ENCODE measurements at places on chromosomes 2 and 18. TPM values are rescaled to one million over a fixed set of nuclear protein-coding genes. Genes with fewer than 3 reads are reported as not detected.

CNGA3 gene
- not detected for total RNA-seq

SERPINB3 gene
- not detected for total RNA-seq

SP5 gene
- 8.5 TPM for total RNA-seq

ZBTB7C gene
- total RNA-seq: 0.15 TPM

POTEC gene
- 0.06 TPM for total RNA-seq

FAM161A gene
- total RNA-seq: 19.6 TPM

NAPG gene
- total RNA-seq: 56.6 TPM

ARHGEF33 gene
- total RNA-seq: 0.19 TPM

KCNJ3 gene
- total RNA-seq: 0.77 TPM

SIX3 gene
- total RNA-seq: 28.8 TPM

OR6B2 gene
- total RNA-seq: not detected

STON1 gene
- 36.7 TPM for total RNA-seq

DNA sequence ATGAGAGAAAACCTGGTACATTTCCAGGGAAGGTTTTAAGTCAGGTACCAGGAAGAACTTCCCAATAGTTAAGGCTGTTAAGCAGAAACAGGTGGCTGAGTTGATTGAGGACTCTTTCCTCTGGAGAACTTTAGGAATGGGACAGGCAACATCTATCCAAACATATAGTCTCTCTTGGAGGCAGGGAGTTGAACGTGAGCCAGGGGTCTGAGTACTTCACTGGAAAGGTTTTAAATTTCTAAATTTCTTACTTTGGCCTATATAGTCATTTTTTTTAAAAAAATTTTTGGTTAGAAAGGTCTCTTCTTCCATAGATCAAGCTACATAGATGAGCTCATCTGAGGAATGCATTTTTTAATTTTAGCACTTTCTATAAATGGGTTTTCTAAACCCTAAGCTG lies 261.4 kb upstream of the TCF4 start:
- no peak for DNase-seq

DNA sequence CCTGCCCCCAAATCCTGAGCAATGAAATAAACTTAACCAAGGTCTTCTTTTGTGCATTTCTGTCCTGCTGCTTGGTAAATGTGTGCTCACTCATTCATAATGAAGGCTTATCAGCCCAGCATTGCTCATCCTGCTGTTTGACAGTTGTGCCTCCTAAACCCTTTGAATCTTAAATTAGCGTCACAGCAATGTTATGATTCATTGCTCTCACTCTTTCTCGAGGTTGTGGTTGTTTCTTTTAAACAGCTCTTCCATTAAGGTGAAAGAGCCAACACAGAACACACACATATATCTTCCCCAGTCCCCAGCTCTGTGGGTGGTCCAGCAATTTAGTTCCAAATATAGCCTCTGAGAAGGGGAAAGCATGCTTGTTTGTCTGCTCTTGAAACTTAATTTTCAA lies 84.0 kb downstream of the EVA1A start:
- peak; percentile 31 for DNase-seq

DNA sequence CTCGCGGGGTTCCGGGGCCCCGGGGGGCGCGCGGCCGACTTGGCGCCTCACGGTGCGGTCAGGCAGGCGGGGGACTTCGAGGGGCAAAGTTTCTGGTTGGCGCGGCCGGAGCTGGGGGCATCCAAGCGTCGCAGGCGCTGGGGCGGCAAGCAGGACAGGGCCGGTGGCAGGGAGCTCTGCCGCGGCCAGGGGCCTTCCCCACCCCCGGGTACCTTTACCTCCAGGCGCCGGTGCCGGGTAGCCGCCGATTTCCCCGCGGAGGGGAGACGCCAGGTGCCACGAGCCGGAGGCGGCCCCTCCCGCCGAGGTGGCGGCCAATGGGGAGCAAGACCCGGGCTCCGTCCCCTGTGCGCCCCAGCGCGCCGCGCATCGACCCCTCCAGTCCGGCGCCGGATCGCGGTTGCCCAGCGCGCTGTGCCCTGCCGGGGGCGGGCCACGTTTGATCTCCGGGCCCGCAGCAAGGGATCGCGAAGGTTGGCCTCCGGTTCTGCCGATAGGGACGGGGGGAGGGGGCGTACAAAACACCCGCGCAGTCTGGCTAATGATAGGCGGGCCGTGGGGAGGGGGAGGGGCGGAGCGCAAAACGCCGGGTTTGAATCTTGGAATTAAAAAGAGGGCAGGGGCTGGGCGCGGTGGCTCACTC lies at the start of gene ST8SIA5:
TSS of gene ST8SIA5 (minus strand) at position 495 of the 643 bp plus-strand sequence. CDS start 545 bp downstream, outside the sequence.
- peak; percentile 80 for DNase-seq

DNA sequence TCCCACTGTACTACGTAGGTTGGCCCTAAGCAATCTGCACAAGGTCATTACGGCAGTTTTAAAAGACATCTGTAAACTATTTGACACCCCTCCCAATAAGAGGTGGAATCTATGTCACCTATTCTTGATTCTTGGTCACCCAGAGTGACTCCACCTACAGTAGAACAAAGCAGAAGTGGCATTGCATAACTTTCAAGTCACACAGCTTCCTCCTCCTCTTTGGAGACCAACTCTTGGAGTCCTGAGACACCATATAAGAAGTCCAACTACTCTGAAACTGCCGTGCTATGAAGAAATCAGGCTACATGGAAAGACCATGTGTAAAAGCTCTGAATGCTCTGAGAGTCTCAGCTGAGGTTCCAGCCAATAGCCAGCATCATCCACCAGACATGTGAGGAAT lies 253.5 kb upstream of the CDH20 start:
- DNase-seq: no peak

DNA sequence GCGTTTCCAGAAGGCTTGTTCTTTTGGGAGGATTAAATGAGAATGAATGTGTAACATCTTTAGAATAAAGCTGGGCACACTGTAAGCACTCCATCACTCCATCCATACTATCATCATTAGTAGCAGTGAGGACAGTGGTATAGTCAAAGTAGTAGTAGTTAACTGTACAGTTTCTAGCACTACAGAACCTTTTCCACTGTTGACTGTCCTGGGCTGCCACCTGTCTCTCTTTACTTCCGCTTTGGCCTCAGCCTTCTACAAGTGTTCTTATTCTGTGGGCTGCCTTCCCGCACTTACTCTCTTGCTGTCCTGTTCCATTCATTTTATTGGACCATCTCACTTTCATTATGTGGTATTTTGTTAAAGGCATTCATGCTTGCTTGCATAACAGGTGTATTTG lies 3.3 kb downstream of the SLC9A2 start:
- DNase-seq: no peak

GRCh38 chr2:80001701-80002101 lies 302.9 kb downstream of the LRRTM1 start:
- DNase-seq: no peak

DNA sequence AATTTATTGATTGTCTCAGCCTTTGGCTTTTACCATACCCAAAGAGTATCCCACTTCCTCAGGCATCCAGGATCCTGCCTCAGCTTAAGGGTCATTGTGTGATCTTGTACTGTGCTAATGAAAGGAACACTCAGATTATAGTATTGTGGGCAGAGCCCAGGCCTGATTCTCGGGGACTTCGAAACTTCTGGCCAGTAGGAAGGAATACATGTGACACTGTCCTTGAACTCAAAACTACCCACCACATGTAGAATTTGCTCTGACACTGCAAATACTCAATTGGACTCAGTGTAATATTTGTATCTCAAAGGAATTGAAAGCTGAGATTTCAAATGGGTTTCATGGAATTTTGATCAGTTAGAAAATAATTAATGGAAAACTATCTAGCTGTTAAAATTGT lies 15.9 kb downstream of the DIS3L2 start:
- DNase-seq: no peak

GRCh38 chr2:8215982-8216381 lies 465.9 kb upstream of the ID2 start:
- no peak for DNase-seq

- no peak for DNase-seq
These were observed 43.2 kb downstream of the ANKMY1 start for GRCh38 chr2:240514631-240515030.

GRCh38 chr2:84939426-84940087 lies 31.4 kb upstream of the KCMF1 start:
- DNase-seq: no peak

DNA sequence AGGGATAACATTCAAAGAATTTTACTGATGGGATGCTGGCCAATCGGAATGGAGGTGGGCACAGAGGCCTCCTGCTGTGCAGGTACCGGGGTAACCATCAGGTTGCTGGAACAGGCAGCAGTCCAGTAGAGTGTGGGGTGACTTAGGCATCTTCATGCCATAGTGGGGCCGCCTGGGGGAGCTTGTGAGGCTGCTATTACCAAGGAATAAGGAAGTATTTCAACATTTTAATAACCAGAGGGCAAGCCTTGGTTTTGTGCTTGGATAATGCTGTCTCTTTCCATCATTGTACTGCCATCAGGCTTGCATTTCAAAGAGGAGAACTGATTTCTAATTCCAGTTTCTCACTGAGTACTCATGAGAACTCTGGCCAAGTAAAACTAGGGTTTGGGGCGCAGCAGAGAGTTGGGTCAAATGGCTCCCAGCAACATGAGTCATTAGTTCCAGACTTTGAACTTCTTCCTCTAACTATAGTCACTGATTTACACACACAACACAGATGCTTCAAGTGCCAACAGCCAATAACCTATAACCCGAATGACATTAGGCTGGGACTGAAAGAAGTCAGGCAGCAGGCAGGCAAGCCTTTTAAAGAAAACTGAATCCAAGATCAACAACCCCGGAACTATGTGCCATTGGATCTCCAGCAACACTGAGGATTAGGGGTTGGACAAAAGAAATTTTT lies 56.1 kb upstream of the FHL2 start:
- peak; percentile 30 for DNase-seq

DNA sequence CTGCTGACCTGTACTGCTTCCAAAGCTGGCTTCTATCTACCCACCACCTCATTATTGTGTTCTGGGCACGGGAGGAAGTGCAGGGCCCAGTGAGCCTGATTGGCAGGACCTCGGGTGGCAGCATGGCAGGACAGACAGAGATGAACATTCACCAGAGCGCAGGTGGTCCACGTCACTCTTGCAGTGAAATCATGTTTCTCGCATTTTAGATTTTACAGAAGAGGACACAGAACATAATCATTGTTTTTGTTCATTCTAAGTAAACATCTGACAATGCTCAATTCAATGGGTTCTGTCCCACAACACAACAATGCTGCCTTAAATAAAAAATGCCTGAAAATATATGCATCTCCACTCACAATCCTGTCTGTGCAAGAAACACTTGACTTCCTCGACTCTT lies 11.5 kb upstream of the BIN1 start:
- no peak for DNase-seq
